ENCODE measurements at places on chromosomes 3 and 15.

DNA sequence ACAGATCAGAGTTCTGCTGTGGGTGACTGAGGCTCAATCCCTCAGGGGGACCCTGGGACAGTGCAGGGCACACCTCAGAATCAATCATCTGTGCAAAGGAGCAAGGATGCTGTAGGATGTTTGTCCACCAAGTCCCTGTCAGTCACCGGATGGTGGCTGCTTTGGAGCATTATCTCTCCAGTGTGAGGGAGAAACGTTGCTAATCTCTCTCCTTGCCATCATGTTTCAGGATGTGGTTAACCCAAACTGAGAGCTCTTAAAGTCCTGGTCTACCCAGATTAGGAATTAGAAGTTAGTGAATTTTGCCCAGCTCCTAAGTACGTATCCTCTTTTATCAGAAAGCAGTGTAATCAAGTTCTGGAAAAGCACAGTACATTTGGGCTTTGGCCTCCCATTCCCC, 26.2 kb upstream of the LRRC3B start:
- DNase-seq, result no peak

GRCh38 chr3:64360280-64360679, 135.0 kb upstream of the PRICKLE2 start:
- no peak for DNase-seq

DNA sequence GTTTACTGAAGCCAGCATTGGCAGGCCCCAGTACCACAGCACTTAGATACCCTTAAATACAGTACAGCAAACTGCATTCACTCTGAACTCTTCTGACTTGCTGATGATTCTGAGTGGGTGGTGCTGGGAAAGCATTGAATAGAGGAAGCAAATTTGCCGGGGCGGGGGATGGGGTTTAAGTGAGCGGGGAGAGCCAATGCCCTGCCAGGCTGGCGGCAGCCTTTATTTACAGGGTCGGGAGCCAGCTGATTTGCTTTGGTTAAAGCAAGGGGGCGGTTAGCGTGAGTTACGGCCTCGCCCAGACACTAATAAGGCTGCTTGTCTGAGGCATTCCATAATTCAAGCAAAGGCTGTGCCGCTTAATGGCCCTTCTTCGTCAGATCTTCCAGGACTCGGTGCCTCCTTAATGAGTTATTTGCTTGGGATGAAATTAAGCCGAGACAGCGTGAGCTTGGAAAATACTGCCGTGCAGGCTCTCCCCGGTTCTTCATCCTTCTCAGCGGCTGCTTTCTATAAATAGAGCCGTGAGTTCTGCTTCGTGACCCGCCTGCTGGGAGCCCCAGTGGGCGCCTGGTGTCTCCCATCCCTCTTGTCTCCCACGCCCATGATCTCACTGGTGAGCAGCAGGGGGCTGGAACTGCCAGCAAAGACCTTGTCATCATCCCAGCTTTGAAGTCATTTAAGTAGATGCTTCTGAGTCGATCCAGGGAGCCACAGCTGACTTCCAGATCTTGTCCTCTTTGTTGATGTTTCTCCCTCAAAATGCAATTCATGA, 25.8 kb downstream of the SPSB4 start:
- peak; percentile 84 for DNase-seq

GRCh38 chr3:181265750-181266333, 276.3 kb upstream of the DNAJC19 start:
- DNase-seq, result no peak

DNA sequence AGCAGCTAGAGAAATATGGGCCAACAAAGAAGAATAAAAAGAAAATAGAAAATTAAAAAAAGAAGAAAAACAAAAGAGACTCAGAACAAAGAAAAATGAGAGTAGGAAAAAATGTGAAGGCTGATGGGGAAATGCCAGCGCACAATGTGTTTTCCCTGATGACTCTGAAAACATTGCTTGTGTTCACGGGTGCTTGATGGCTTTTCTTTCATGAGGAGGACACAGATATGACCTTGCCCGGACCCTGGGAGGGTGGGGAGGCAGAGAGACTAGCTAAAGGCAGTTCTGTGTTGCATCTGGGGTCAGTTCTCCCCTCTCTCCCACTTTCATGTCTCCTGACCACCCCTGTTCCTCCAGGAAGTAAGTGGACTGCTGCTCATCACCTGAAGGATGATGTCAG, 125.9 kb downstream of the MOBP start:
- DNase-seq, result no peak

- peak; percentile 65 for DNase-seq
Measured at GRCh38 chr3:134446800-134447199, 39.0 kb downstream of the ANAPC13 start.

GRCh38 chr3:161575901-161576300, 79.3 kb downstream of the OTOL1 start:
- no peak for DNase-seq

DNA sequence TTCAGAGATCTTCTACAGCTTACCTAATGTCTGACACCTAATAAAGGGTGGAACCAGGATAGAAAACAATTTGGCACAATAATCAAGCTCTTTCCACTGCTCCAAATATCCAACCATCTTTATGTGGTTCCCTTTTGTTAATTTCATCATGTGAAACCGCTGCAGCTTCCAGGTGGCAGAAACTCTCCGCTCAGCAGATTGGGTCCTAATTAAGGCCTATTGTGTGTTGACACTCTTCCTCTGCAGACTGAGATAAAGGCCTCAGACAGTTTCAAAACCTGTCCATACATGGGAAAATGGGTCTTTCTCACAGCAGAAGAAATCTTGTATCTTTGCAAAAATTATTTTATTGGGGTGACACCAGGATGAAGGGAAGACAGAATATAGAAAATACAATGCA, 1002.4 kb upstream of the SEMA6D start:
- no peak for DNase-seq

DNA sequence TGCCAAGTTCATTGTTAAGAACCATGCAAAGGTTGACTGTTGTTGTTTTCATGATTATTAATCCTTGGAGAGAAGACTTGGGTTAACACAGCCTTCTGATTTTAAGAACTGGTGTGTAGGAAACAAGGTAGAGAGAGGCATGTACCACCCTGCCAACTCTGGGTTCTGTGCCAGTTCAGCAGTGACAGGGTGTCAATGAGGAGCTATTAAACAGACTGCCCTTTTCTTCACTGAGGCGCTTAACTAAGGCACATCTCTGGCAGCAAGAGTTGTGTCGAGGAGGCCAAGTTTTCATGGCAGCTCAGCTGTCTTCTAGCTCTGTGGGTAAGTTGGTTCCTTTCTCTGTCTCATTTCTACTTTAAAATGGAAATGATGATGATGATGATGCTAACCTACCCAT, 117.6 kb downstream of the FEZF2 start:
- DNase-seq, result no peak

GRCh38 chr15:66763186-66764071, 61.4 kb downstream of the SMAD6 start:
- no peak for DNase-seq

DNA sequence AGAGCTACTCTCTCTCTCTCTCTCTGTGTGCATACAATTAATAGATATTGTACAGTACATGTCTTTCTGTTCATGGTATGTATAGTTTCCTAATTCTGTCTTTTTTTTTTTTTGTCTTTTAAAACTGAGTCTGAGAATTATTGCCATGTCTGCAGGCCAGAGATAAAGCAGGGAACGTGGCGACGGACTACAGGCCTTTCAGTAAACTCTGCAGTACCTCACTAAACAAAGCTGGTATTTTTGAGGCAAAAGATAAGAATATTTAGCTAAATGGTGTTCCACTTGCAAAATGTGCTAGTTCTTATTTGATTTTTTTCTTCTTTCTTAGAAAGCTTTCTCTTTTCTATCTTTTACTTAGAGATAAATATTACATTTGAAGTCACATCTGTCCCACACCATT, 44.0 kb upstream of the EHHADH start:
- DNase-seq, result no peak

- no peak for DNase-seq
Measured at GRCh38 chr3:12629560-12629959, 34.4 kb downstream of the RAF1 start.

DNA sequence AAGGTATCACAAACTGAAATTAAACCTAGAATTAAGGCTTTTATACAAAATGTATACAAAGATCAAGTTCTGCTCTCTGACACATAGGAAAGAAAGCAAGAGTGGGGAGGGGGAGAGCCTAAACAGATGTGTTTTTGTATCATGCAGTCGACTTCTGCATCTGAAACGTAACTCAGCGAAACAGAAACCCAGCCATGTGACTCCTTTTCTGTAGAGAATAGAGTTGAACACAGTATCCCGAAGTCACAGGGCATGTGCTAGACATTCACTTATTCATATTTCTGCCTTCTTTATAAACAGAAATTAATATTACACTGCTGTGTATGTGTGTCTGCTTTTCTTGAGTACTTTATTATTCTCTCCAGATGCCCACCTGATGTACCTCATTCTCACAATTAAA, 121.0 kb downstream of the PDZRN3 start:
- no peak for DNase-seq

- no peak for DNase-seq
Measured at GRCh38 chr15:52104532-52105004, 8.0 kb downstream of the BCL2L10 start.

DNA sequence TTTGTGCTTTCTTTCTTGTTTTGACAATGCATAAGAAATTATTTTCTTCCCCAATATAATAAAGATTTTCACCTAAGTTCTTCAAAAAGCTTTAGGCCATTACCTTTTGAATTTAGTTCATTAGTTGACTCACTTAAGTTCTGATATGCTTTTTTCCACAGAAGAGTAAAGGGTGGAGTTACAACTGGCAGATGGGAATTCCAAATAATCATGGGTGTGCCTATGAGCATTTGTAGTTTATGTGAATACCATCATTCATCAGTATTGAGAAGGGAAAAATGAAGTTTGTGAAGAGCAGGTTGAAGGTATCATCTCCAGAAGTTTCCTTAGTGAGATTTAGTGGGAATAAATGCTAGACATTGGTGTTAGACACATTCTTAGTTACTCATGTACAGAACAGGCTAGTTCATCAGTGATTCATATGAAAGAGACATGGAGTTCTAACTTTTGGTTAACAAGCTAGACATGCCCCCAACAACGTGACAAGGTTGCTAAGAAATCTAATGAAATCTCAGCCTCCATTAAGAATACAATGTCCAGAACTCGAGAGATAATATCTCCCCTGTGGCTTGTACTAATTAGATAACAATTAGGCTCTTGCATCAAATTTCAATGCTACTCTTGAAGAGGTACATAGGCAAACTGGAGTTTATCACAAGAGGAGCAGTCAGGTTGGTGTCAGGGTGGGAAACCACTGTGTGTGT, 16.9 kb upstream of the ALCAM start:
- DNase-seq, result no peak

DNA sequence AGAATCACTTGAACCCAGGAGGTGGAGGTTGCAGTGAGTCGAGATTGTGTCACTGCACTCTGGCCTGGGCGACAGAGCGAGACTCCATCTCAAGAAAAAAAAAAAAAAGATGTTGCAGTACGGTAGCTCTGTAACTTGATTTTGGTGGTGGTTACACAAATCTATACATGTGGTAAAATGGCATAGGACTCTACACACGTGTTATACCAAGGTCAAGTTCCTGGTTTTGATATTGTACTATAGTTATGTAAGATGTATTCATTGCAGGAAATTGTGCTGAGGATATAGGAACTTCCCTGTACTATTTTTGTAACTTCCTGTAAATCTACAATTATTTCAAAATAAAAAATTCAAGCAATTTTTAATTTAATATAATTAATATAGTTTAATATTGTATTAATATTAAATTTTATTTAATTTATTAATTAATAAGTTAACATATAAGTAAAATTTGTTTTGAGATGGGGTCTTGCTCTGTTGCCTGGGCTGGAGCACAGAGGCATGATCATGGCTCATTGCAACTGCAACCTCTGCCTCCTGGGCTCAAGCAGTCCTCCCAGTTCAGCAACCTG, 9.9 kb downstream of the MYD88 start:
- peak; percentile 83 for DNase-seq

- no peak for DNase-seq
Measured at GRCh38 chr3:127330385-127330784, 42.5 kb upstream of the PRR20G start.

- DNase-seq, result peak; percentile 45
Measured at GRCh38 chr3:32288819-32289218, 50.3 kb downstream of the CMTM8 start.

- DNase-seq, result no peak
Measured at GRCh38 chr3:141386126-141386488, 17.8 kb downstream of the ZBTB38 start.

- peak; percentile 95 for DNase-seq
Measured at GRCh38 chr15:70486451-70487386, 276.6 kb downstream of the UACA start.

- peak; percentile 81 for DNase-seq
Measured at GRCh38 chr3:46378426-46378942, 7.7 kb downstream of the CCR5 start.

DNA sequence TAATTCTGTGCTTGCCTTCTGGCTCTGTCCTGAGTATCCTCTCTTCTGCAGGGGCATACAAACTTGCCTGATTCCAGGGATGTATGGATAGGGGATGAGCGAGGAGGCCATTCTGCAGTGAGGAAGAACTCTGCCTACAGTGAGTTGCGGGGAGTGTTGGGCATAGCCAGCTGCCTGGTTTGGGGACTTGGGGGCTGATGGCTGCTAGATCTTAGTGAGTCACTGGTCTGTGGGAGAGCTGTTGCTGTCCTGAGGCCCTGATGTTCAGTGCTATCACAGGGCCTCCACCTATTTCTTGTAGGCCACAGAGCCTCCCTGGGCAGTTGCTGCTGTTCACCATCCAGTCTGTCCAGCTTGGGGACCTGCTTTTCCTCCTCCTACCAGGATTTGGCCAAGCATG, 20.3 kb downstream of the CDAN1 start:
- no peak for DNase-seq

DNA sequence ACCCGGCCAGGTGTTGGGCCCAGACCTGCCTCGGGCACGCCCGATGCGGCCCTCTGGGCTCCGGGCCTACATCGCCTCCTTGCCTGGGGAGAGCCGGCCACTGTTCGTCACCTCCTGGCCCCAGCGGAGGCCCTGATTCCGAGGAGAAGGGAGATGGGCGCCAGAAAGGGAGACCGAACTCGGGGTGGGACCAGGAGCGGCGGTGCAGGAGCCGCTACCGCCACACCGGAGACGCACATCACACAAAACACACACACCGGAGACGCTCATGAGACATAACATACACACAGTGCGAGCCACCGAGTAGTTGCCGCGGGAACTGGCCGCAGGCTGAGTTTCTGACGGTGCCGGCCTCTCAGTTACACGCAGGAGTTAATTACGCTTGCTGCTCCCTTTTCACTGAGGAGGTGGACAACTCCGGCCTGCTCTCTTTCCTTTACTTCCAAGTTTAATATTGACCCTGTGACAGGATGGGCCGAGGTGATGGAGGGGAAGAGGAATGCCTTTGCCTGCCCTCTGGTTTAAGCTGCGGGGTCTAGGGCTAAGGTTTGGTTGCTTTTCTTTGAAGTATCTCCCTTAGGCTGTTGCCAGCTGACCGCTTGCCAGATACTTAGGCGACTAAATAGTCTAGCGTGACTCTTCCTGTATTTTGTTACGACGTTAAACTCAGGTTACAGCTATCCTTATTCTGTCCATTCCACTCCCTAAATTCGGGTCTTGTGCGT, 570 bp downstream of the PCNP start:
- peak; percentile 36 for DNase-seq

DNA sequence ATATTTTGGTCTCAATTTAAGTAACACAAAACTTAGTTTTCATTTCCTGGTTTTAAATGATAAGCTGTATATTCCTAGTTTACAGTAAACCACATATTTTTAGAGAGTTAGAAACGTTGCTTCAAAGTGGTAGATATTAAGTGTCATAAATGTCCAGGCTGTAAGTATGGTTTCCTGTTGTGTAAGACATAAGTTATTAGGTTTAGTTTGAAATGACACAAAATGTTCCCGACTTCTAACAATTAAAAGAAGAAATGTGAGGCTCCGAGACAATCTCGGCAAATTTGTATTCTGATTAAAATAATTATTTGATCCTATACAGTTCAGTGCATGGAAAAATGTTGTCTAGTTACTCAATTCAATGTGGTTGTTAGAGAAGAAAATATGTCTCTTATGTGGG, 387.3 kb downstream of the EPHA3 start:
- no peak for DNase-seq
